ENCODE measurements at places on chromosomes 5 and 9. TPM values are rescaled to one million over a fixed set of nuclear protein-coding genes. Genes with fewer than 3 reads are reported as not detected.

Gene PITX1
- total RNA-seq = 2.1 TPM

Gene PCDHGB2
- total RNA-seq = 1.9 TPM

Gene GPR150
- total RNA-seq = not detected

Gene ADAMTSL1
- total RNA-seq = 8.3 TPM

Gene LSM11
- total RNA-seq = 4.8 TPM

Gene SLC9A3
- not detected for total RNA-seq

Gene DOCK2
- total RNA-seq = 7.9 TPM

Gene RLN1
- 0.21 TPM for total RNA-seq

Gene TMEM252
- not detected for total RNA-seq

Gene FRRS1L
- not detected for total RNA-seq

Gene TMEM174
- total RNA-seq = not detected

Gene GPR151
- not detected for total RNA-seq

Gene WDR38
- total RNA-seq = not detected

Gene CPLANE1
- 9.1 TPM for total RNA-seq

Gene ITK
- total RNA-seq = not detected

Gene IRGM
- not detected for total RNA-seq

Gene NXNL2
- total RNA-seq = 0.49 TPM

Gene NMUR2
- 0.13 TPM for total RNA-seq

Gene PKD2L2
- not detected for total RNA-seq

Gene SLC34A1
- total RNA-seq = 0.61 TPM

Gene JAKMIP2
- total RNA-seq = 2.6 TPM

Gene PRR7
- total RNA-seq = 41.0 TPM

Gene PCA3
- total RNA-seq = not detected

Gene SLC6A18
- not detected for total RNA-seq

Gene ANGPTL2
- 10.1 TPM for total RNA-seq

Gene EIF4EBP3
- total RNA-seq = 1.2 TPM

Gene TMEM171
- total RNA-seq = 3.5 TPM

Gene OR1Q1
- not detected for total RNA-seq

Gene ADAMTS2
- 0.19 TPM for total RNA-seq

Gene RORB
- total RNA-seq = 1.2 TPM

Measured in A375 (cell line).